ENCODE measurements at places on chromosomes 16 and 17.

DNA sequence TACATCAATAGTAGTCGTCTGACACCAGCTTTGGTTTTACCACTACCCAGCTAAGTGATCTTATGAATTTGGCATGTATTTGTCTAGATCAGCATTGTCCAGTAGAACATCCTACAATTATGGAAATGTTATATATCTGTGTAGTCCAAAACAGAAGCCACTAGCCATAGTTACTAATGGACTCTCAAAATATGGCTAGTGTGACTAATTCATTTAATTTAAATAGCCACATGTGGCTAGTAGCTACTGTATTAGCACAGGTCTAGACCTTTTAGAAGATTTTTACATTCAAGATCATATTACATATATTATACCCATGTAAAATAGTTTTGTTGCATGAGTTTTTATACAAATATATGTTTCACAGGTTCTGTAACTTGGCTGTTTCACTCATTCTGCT is 27.0 kb upstream of the NFAT5 start:
- DNase-seq: no peak

DNA sequence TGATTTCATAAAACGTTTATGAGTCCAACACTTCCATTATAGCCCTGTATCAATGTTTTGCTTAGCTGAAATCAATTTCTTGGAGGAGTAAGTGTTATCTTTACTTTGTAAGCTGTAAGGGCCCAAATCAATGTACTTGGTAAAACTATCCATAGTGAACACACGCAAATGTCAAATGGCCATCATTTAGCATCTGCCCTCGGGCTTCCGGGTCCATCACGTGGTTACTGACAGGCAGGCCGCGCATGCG is 687 bp upstream of the NARF start:
- DNase-seq: no peak

DNA sequence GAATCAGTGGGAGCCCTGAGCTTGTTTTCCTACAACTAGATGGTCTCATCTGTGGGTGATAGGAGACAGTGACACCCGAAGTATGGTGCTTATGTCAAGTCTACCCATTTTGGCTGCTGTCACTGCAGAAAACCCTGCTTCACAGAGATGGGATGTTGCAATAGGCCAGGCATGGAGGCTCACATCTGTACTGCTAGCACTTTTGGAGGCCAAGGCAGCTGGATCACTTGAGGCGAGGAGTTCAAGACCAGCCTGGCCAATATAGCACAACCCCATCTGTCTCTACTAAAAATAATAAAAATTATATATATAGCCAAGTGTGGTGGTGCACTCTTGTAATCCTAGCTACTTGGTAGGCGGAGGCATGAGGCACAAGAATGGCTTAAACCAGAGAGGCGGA is 2.3 kb upstream of the HERPUD1 start:
- no peak for DNase-seq

DNA sequence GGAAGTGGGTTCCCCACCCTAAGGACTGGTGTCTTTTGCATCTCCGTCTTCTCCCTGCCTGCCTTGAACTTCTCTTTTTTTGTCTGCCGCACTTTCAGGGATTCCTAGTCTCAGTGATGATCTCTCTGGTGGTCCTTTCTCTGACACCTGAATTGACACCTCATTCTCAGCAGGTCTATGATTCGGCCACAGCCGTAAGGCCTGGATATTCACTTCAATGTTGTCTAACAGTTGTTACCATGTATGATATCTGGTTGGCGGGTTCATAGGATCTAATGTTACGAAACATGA is 25.1 kb upstream of the SLC47A1 start:
- no peak for DNase-seq

- DNase-seq: no peak
These were observed 1.3 kb downstream of the ATP5MC1 start for GRCh38 chr17:48893646-48894508.

DNA sequence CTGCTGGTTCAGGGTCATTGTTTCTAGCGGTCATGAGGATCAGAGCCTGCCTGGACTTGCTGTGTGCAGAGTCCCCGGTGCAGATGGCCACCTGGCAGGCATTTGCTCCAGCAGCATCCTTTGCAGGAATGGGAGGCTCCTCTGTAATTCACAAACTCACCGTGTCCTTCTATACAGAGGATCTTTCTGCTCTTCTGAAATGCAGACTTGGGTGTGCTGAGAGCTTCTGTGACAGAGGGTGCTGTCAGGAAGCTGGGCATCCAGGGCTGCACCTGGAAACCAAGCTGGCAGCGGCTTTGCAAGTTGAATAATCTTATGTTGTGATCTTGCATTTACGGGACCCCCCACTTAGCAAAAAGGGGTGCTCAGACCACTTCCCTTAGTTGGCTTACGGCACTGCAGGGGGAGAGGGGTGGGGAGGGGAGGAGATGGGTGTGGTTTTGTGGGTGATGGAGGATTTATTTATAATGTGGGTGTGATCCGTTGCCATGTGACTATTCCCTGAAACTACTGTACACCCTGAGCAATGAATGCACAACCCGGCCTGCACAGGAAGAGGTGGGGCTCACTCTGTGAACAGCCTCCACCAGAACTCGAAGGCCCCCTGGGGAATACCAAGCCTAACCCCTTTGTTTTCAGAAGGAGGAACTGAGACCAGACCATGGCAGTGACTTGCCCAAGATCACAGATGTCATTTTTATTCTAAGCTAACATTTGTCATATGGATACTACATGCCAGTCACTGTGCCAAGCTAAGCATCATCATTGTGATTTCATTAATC is 178.3 kb downstream of the PRKCB start:
- no peak for DNase-seq

GRCh38 chr17:61209525-61209924 is 190.1 kb upstream of the TBX2 start:
- DNase-seq: no peak

GRCh38 chr16:29912087-29912486 is 11.8 kb downstream of the ASPHD1 start:
- no peak for DNase-seq
